ENCODE measurements at places on chromosomes 13 and 19.

- DNase-seq: no peak
Measured at GRCh38 chr19:46356149-46357055, 9.5 kb downstream of the PPP5C start.

DNA sequence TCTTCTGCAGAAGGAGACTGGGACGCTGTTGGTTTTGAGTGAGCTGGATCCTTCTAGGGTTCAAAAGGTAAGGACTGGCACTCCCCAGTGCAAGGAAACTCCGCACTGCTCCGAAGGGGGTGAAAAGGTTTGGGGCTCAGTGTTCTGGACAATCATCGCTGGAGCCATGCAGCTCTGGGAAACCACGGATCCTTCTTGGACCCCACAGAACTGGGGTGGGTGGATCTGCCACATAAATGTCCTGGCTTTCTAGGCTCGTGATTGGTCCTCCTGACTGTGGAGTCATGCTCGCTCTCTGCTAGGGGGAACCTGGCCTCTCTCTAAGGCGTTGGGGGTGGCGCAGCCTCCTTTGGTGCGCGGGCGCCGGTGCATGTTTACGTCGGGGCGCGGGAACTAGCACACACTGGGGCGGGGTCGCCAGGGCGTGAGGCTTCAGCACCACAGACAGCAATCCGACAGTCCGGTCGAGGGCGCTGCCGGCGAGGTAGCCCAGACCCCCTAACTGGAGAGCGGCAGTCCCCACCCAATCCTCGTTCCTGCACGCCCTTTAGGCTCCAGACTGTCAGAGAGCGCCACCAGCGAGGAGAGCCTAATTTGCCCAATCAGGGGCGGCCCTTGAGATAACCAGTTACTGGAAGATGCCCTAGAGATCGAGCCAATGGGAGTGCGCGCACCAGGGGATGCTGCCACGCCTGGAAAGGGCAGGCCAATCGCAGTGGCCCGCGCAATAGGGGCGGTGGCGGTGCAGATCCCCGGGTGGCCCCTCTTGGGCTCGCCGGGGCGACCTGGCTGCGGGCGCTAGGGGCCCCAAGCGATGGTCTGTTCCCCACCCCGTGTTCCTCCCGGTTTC is 913 bp upstream of the ELAVL3 start:
- peak; percentile 44 for DNase-seq

GRCh38 chr19:42521346-42522030 is 6.8 kb downstream of the CEACAM1 start:
- no peak for DNase-seq

DNA sequence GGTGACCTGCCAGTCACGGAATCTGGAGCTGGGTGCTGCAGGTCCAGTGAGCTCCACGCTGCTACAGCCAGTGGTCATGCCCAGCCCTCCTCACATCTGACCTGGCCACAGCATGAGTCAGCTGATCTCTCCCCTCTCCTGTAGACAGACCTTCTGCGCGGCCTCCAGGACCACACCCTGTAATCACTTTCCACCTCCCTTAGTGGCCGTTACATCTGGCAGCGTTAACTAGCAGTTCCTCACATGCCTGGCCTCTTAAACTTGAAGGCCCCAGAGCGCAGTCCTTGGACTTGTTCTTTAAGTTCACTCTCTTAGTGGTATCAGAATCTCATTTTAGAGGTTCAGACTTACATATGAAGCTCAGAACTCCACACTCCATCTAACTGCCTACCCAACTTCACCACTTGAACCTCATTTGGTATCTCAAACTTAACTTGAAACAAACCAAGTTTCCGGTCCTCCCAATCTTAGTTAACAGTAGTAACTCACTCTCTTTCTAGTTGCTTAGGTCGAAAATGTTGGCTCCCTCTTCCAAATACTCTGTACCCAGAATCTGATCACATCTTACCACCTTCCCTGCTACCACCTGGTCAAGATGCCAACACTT is 22.7 kb downstream of the MIPEP start:
- no peak for DNase-seq

DNA sequence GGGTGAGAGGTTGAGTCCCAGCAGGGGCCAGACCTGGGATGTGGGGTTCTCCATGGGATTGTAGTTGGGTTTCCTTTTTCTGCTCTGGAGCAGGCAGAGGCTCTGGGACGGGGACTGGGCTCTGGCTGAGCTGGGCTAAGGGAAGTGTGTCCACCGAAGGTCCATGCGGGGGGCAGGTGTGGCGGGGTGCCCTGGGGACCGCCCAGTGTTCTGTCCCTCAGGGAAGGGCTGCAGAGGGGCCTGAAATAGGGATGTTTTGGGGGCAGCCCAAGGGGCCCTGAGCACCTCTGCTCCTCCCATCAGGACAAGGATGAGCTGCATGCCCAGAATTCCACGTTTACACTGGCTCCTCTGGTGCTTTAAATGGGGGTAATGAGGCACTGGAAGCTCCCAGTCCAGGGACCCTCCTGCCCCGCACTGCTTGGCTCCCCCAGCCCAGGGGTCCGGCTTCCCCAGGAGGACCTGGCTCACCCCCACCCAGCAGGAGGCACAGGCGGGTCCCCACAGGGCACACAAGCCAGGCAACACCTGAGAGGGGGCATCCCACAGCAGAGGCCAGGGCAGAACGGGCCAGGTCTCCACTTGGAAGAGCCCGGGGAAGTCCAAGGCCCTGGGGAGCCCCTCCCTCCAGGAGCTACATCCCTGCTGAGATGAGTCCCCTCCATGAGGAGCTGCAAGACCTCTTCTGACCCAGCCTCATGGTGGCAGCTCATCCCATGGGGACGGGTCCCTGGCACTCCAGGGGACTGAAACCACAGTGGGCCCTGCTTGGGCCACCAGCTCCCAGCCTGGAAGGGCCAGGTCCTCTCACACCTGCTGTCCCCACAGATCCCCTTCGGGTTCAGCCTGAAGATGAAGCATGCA is 14.7 kb upstream of the ZNF14 start:
- DNase-seq: no peak

- no peak for DNase-seq
Measured at GRCh38 chr19:1470305-1471009, 8.6 kb downstream of the C19orf25 start.

DNA sequence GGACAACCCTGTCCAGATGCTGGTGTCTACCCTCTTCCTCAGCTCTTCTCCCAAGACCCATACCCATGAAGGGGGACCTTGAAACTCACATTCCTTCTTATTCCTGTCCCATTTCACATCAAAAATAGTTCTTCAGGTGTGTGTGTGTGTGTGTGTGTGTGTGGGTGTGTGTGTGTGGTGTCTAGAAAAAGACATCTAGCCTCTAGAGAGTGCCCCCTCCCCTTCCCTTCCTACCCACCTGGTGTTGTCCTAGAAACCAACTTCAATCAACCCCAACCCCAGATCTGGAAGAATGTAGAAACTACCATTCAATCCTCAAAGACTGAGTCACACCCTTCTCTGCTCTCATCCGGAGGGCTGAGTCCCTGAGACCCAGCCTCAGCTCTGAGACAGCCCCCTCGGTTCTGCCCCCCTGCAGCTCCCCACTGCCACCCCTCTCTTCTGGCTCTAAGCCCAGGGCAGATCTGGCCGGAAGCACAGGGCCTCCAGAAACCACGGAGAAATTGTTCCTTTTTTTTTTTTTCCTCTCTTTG is 3.5 kb downstream of the KCNN4 start:
- no peak for DNase-seq

- no peak for DNase-seq
Measured at GRCh38 chr19:10286803-10287737, at the start of gene ICAM4. Gene ICAM4 (plus strand): TSS chr19:10286955. CDS start chr19:10287013, 58 bp downstream.

DNA sequence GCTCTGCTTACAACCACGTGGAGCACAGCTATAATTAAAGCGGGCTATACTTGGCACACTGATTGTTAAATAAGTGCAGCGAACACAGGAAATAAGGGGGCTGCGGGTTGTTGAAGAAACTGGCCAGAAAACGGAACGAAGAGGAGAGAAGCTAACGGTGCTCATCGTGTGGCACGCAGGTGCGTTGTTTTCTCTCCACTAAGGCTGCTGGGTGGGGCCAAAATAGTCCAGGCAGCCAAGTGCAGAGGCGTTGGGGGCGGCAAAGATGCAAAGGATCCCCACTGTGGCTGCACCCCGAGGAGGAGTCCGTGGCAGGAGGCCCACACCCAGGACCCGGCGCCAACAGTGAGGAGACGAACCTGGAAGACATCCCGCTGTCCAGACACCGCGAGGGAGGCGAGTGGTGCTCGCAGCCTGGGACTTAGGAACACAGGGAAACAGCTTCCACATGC is 8.1 kb upstream of the ARL11 start:
- DNase-seq: no peak

DNA sequence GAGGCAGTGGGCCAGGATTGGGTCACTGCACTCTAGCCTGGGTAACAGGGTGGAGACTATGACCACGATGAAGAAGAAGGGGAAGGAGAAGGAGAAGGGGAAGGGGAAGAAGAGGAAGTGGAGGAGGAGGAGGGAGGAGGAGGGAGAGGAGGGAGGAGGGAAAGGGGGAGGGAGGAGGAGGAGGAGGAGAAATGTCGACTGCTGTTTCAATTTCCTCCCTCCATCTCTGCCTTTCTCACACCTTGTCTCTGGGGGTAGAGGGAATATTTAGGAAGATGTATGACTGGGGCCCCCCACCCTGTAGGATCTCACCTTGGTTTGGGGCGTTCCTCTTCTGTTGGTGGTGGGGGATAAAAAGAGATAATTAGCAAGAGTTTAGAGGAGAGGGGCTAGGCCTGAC is 3.8 kb downstream of the TNNT1 start:
- no peak for DNase-seq

- no peak for DNase-seq
Measured at GRCh38 chr19:45901432-45901911, 941 bp downstream of the MYPOP start.

GRCh38 chr13:84934911-84935310 is 864.3 kb downstream of the SLITRK6 start:
- DNase-seq: no peak
